ENCODE measurements at places on chromosomes 11 and 22. TPM values are rescaled to one million over a fixed set of nuclear protein-coding genes. Genes with fewer than 3 reads are reported as not detected.

DNA sequence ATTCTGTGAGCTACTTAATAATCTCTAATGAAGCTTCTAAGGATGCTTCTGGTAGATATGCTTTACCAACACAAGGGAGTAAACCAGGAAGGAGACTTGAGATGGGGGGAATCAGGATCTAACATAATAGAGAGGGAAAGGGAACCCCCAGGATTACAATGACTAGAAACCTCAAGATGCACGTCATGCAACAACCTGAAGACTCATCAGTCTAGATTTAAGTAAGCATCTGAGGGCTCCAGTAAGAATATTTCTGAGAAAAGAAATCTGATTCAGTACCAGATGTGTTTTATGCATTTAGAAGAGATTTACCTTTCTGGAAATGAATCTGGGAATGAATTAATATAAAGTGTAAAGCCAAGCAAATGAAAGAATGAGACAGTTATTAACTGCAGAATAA lies 15.2 kb downstream of the KDM4D start:
- DNase-seq = no peak

DNA sequence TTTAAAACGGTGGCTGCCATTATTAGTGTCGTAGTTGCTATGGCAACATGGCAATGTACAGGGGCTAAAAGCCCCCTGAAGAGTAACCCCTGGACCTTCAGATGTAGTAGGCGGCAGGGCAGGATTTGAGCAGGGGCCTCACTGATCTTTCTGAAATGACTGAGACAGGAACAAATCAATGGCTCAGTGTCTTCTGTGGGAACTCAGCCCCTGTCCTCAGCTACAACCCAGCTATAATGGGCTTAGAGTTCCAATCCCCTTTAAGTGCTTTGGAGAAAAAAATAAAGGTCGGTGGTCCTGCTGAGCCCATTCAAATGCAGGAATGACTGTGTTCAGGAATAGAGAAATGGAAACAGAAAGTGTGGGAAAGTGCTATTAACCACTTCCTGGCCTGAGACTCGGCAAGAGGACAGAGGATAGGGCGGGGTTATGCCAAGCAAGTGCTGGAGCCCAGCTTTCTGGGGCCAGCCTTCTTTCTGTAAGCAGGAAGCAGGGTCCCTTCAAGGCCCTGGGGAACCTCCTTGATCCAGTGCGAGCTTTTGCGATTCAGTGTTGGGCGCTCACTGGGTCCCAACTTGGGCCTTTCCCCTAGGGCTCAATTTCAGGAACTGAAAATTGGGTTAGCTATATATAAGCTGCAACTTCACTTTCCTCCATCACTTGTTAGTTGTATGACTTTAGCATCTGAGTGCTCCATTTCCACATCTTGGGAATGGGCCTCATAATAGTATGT lies 6.1 kb upstream of the CD82 start:
- peak; percentile 78 for DNase-seq

- no peak for DNase-seq
Observed at GRCh38 chr11:131095511-131096185, 179.4 kb upstream of the SNX19 start.

DNA sequence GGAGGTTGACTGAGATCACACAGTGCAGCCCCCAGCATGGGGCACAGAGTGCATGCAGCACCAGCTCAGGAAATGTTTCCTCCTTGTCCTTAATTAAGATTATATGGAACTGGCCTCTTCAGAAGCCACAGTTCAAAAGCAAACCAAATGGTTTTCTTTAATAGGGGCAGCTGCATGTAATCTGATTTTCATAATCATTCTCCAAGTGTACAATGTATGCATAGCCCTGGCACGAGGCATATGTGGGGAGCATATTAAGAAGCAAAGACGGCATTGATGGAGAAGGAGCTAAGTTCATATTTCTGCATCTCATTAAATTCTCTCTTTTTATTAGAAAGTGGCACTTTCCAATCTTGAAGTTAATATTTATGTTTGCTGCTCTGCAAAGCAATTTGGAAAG lies 9.9 kb upstream of the PARVB start:
- DNase-seq = no peak

DNA sequence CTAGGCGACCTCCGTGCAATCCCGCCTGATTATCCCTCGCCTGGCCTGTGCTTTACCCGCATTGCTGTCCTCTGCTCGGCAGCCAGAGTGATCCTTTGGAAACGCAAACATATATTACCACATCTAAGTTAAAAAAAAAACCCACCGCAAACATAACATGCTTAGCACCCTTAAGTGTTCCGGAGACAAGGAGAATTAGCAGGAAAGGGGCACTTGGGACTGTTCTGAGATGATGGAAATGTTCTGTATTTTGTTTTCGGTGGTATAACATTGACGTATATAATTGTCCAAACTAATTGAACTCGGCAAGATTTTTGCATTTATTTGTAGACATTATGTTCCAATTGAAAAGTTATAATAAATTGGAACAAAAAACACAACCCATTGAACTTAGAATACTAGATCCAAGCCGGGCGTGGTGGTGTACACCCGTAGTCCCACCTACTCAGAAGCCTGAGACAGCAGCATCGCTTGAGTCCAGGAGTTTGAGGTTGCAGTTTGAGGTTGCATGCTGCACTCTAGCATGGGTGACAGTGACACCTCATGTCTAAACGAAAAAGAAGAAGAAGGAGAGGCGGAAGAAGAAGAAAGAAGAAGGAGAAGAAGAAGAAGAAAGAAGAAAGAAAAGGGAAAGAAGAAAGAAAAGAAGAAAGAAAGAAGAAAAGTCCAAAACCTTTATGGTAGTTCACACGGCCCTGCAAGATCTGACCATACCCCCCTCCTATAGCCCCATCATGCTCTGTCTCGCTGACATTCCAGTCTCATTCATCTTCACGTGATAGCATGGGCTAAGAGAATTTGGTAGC lies 604 bp upstream of the POLR3H start:
- DNase-seq = no peak

Gene ACO2
- polyA plus RNA-seq = 64.2 TPM

DNA sequence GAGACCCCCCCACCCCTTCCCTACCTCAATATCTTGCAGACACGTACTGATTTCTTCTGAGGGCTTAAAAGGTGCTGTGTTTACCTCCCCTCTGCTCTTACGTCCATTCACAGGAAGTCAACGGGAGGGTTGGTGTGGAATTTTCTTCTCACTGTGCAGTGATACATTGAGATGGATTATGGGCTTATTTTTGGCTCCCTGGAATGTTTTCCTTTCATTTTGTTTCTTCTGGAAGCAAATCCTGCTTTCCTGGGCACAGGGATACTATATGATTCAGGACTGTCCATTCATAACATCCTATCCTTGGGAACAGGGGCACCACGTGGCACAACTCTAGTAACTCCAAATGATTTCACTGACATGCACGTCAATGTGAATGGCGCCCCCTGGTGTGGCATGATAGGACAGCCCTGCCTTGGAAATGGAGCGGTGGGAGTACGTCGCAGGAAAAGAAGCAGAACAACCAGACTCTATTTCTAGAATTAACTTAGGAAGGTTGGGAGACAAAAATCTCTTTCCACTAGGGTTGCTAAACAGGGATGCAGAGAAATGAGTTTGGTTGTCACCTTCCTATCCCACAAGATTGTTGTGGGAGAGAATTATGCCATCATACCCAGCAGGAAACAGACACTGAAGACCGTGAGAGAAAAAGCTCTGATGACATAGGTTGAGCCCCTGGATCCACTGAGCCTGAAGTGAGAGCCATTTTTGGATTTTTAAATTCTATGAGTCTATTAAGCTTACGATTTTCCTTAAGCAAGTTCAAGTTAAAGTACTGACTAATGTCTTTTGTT lies 146.5 kb upstream of the RAG2 start:
- peak; percentile 69 for DNase-seq

DNA sequence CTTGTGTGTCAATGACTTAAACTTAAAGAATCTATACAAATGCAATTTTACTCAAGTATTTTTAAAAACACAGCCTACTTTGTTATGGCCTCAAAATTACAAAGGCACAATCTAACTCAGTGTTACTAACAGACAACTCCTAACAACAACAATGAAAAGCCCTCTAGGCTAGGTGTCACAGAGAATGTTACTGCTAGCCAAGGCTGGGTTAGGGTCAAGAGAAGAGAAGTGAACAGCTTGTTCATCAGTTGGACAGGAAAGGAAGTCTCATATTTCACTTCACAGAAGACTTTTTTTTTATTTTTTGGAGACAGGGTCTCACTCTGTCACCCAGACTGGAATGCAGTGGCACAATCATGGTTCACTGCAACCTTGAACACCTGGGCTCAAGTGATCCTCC lies 26.0 kb downstream of the CLDN25 start:
- no peak for DNase-seq

Gene GUCY1A2
- polyA plus RNA-seq = not detected

- DNase-seq = no peak
Observed at GRCh38 chr11:36273110-36273509, 16.1 kb downstream of the COMMD9 start.

DNA sequence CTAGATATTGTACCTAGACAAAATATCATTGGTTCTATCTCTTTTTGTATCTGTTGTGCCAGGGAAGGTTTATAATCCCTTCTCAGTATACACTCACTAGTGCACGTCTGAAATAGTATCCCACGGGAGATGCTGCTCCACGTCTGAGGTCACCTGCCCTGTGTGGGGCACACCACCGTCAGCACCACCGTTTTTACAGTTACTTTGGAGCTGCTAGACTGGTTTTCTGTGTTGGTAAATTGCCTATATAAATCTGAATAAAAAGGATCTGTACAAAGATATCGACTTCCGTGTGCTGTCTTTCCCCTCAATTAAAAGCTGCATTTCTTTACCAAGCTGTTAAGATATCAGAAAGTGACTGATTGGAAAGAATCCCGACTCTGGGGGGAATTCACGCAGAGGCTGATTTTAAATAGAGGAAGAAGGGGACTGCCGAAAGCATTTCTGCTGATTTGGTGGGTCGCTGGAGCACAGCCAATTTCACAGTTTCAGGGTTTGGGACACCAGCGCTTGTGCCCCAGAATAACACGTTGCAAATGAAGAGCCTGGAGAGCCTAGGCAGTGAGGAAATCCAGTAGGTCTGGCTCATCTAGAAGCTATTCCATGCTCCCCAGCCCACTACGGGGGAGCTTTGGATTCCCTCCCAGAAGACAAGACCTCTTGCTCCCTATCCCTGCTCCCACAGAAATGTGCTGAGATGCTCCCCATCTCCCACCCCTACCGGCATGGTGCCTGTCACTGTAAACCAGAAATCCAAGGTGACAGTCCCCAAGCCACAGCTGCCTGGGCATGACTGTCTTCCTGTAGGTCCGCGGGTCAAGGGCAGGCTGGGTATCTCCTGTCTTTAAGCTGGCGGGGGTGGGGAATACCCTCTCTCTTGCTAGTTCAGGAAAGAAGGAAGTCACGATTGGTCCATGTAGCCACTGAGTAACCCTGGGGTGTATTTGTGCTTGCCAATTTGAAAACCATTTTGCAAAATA lies 12.7 kb upstream of the MYO18B start:
- DNase-seq = peak; percentile 46
